CD4-positive, alpha-beta T cell treated with Interferon gamma for 1 hour (primary cell): ENCODE measurements at places on chromosomes 12 and 14.

- no peak for DNase-seq
These were observed 277.2 kb downstream of the TMTC2 start for GRCh38 chr12:82963956-82964355.

DNA sequence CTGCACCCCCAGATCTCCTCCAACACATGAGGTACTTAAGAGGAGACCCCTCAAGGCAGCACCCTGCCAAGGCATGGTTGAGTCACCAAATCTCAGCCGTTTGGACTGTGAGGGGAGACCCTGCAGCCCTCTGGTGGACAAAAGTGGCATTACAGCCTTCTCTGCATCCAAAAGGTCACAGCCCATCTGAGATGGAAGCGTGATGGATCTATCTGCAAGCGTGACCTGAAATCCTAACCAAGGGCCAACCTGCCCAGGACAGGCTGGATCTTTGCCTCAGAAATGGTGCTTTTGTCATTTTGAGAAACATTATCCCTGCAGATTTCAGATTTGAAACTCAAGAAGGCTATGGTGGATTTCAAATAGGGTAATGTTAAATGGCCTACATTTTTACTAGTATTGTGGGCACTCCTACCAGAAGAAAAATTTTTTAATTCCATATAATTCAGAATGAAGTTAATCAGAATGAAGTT lies 23.7 kb upstream of the DHRS4 start:
- peak; percentile 67 for DNase-seq

GRCh38 chr12:119179335-119180021 lies 747 bp downstream of the HSPB8 start:
- DNase-seq = no peak

- DNase-seq = no peak
These were observed 369.0 kb downstream of the DIO2 start for GRCh38 chr14:79842270-79842669.

GRCh38 chr14:68307790-68308168 lies 485.1 kb downstream of the ZFP36L1 start:
- no peak for DNase-seq

DNA sequence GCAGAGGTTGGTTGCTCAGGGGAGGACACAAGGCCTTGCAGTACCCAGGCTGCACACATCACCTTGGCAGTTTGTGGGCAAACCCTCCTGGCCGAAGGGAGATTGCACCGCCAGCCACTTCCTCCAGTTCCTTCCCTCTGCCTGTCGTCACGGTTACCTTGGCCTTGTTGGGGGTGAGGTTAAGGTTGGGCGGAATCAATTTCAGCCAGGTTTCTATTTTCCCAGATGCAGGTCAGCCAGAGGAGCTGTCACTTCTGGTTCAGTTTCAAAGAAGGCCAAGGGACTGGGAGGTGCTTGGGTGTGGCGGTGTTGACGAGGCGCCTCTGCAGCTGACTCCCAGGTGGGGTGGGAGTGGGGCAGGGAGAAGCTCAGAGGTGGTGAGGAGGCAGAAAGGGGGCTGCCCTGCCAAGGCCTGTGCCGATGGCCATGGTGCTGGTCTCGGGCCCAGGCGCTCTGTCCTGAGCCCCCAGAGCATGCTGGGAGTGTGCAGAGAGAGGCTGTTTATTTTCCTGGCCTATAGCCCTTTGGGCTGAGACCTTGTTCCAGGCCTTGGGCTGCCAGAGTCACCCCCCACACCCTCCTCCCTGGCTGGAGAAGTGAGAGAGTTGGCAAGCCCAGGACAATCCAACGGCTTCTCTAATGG lies 31.4 kb downstream of the JDP2 start:
- DNase-seq = no peak

DNA sequence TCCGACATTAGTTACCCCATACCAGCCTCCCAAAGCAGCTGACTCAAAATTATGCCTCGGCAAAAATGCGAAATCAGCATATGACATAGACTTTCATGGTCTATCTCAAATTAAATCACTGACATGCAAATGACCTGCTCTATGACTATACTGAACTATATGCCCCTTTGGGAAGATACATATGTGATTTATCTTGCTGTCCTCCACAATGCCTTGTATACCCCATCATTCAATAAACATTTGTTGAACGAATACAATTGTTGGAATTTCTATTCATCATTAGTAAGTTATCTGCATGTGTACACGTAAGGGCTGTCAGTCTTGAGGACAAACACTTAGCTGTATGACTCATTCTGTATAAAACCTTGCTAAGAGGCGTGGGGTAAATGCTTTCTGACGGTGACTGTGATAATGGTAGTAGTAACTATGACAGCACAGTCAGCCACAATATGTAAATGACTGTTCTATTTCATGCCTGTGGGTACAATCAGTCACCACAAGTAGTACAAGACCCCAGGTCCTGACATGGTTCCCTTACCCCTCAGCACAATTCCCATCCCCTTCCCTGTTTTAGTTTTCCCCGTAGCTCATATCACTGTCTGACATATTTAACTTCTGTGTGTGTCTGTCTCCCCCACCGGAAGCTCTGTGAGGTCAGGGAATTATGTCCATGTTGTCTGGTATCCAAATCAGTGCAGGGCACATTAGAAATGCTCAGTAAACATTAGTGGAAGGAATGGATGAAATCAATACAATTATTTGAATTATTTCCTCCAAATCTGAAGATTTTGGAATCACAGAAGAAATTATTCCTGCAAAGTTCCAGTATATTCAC lies 42.8 kb downstream of the STXBP6 start:
- no peak for DNase-seq

DNA sequence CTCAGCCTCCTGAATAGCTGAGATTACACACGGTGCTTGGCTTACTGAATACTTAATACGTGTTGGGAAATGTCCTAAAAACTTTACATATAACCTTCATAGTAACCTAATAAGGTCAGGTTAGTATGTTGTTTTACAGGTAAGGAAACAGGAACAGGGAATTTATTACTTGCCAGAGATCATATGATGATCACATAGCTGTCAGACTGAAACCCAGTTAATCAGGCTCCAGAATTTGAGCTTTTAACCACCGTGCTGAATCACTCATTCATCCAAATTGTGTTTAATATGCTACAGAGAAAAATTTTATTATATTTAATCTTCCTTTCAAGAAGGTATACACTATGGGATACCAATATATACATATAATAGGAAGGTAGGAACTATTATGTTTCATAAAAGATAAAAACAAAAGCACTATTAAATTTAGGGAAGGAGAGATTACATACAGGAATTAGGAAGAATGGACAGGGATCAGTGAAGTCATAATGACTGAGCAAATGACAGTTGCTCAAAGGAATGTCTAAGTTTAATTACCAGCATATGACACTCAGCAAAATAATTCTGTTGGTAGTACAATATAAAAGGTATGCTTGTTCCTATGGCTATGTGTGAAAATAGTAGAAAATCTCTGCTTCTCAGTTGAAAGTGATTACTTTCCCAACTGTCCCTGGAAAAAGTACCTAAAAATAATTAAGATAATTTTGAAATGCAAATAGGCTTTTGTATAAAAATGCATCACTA lies 59.3 kb downstream of the HEATR5A start:
- DNase-seq = no peak

GRCh38 chr12:74900232-74900631 lies 309.4 kb downstream of the KCNC2 start:
- DNase-seq = no peak

DNA sequence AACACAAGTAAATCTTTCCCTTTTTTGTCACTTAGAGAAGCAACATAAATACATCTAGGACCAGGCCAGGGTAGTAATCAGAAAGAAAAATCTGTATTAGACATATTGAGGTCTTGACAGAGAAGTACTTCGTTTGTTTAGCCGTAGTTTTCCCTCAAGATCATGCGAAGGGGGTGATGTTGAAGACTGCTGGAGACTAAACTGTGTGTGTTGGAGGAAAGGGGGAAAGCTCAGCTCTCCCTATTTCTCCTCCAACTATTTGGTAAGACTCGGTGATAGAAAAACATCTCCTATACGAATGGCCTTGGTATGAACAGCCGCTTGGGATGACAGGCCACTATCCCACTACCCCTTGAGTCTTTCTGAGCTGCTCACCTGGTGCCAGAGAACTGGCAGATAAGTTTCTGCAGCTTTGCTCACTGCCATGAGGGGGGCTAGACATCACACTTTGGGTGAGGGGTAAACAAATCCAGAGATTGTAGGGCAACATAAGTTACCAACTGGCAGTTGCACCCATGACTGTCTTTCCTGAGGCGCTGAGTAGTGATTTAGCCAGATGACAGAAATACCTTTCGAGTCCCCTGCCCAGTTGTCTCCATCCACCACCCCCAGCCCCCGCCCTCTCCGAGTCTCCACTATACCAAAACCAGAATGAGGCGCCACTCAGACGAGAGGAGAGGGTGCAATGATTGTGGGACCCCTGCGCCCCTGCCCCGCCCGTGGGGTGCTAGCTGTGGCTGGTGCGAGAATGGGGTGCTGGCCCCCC lies 685 bp downstream of the VAMP1 start:
- no peak for DNase-seq

GRCh38 chr12:107646436-107646835 lies 39.2 kb upstream of the PWP1 start:
- no peak for DNase-seq

DNA sequence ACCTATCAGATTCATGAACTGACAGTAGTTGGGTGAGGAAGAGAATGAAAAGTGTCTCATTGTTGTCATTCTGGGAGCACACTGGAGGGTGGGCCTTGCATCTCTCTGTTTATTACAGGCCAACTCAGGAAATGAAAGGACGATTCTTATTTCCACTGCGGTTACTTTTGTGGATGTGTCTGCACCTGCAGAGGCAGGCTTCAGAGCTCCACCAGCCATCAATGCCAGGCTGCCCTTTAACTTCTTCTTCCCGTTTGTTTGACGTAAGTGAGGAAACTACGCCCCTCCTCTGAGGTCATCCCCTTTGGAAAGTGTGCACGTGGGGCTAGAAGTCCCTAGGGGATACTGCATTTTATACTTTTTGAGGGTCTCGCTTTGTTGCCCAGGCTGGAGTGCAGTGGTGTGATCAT lies 33.7 kb downstream of the TCTN1 start:
- peak; percentile 75 for DNase-seq

GRCh38 chr12:49322367-49322707 lies 718 bp upstream of the TROAP start:
- no peak for DNase-seq

- DNase-seq = no peak
These were observed 28.8 kb upstream of the MAP3K9 start for GRCh38 chr14:70838076-70838475.

- DNase-seq = peak; percentile 78
These were observed 1.8 kb downstream of the CKB start for GRCh38 chr14:103520657-103521437.

DNA sequence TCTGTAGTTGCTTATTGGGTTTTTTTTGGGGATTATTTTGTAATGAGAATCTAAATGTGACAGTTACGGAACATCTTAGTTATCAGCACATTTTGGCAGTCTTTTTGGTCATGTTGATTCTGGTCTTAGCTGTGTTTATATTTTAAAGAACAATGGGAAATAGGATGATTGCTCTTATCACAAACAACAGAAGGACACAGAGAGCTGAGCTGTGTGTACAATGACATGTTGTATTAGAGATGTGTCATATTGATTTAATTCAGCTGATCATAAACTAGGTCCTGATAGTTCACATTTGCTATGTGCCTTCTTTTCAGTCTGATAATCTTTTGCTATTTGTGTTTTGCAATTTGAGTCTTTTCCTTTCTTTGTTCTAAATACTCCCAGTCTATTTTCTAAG lies 781.7 kb downstream of the TRHDE start:
- DNase-seq = no peak

- DNase-seq = no peak
These were observed 34.7 kb downstream of the SETD3 start for GRCh38 chr14:99445931-99446330.

DNA sequence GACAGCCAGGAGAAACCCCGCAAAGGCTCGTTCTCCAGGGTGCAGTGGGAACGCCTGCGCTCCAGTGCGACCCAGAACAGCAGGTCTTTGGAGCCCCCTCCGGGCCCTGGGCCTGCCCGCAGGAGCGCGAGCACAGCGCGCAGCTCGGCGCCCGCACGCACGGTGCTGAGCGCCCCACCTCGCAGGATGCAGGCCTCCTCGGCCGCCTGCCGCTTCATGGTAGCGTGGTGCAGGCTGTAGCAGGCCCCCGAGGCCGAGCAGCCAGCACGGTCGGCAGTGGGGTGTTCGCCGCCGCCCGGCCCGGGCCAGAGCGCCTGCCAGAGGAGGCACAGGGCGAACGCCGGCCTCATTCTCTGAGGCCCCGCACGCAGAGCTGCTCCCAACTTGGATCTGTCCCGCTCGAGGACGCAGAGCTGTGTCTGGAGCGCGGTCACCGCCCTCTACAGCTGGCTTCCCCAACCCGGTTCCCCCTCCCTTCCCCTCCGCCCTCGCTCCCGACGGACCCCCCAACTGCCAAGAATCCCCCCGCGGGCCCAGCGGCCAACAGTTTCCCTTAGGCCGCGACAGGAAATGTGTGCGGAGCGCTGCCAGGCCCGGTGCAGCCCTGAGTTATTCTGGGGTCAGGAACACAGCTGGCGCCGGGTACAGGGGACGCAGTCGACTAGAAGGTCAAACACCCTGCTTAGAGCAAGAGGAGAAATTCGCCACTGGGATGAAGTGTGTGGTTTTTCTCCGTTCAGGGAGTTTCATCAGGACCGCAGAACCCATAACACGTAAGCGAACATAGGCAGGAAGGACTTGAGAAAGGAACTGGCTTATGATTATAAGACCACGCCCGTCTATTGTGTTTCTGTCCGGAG lies at the start of gene CLEC14A:
Gene CLEC14A (minus strand): TSS at position 421 of the 860 bp plus-strand sequence. CDS start 71 bp downstream, at position 350.
- DNase-seq = no peak

- no peak for DNase-seq
These were observed 12.7 kb downstream of the M6PR start for GRCh38 chr12:8936735-8937134.

DNA sequence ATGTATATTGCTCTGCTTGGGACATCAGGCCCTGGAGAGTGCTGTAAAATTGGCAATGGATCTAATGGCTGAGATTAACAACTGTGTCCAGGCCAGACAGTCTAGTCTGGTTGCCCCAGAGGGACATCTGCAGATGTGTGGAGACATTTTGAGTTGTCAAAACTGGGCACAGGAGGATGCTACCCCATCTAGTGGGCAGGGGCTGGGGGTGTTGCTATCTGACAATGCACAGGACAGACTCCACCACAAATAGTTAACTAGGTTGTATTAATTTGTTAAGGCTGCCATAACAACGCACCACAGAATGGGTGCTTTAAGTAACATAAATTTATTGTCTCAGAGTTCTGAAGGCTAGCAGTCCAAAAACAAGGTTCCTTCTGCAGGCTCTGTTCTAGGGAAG lies 302.5 kb upstream of the AMIGO2 start:
- no peak for DNase-seq

- no peak for DNase-seq
These were observed 906 bp downstream of the LARP4 start for GRCh38 chr12:50401500-50402081.

GRCh38 chr12:67592228-67593011 lies 56.1 kb upstream of the DYRK2 start:
- no peak for DNase-seq
